ENCODE measurements at places on chromosomes 11 and 22.
A peak's percentile ranks its signal among the peaks of the same experiment; 100 is the strongest.

GRCh38 chr11:4654635-4655369, 11.0 kb downstream of the OR51E1 start:
- no peak for DNase-seq

DNA sequence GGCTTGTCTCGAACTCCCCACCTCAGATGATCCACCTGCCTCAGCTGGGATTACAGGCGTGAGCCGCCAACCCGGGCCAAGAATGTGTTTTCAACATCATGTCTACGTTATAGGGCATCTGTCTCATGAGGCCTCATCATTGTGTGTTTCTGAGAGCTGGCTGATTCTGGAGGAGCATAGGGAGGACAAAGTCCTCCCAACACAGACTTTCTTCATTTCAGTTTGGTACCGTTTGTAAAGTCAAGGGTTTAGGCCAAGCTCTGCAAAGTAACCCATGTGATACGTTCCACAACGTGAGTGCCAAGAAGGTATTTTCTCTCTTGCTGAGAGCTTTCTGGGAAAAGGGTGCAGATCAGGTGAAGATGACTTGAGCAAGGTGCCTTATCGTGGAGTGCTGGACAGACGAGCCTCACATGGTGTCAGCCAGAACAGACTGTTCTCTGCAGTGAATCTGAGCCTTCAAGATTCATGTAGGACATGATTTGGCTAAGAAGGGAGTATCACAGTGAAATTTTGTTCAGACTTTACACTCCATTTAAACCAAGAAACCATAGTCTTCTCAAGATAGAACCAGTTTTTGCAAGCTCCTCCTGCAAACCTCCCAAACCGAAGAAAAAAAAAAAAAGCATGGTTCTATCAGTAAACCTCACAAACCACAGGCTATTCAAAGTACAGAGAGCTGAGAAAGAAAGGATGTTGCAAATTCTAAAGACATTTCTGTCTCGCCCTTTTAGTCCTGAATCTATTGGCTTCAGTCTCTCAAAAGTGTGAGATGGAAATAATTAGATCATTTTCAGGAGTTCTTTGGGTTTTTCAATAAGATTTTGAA, 71.7 kb downstream of the DBX1 start:
- no peak for DNase-seq

GRCh38 chr22:20182365-20182764, 31.5 kb upstream of the CCDC188 start:
- no peak for DNase-seq

DNA sequence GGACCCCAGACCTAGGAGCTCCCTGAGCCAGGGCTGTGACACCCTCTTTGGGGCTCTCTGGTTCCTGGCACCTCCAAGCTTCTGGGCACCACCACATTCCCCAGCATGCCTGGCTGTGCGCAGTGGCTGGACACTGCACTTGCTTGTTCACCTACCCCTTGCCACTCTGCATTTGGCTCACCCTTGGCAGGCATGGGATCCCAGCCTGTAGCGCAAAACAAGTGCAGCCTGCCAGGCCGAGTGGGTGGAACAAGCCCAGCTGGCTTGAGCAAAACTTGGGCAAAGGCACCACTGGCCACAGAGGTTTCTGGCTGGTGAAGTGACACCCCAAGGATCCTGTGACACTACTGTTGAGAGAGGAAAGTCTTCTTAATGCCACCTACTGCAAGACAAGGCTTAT, 57.3 kb downstream of the CCDC34 start:
- no peak for DNase-seq

DNA sequence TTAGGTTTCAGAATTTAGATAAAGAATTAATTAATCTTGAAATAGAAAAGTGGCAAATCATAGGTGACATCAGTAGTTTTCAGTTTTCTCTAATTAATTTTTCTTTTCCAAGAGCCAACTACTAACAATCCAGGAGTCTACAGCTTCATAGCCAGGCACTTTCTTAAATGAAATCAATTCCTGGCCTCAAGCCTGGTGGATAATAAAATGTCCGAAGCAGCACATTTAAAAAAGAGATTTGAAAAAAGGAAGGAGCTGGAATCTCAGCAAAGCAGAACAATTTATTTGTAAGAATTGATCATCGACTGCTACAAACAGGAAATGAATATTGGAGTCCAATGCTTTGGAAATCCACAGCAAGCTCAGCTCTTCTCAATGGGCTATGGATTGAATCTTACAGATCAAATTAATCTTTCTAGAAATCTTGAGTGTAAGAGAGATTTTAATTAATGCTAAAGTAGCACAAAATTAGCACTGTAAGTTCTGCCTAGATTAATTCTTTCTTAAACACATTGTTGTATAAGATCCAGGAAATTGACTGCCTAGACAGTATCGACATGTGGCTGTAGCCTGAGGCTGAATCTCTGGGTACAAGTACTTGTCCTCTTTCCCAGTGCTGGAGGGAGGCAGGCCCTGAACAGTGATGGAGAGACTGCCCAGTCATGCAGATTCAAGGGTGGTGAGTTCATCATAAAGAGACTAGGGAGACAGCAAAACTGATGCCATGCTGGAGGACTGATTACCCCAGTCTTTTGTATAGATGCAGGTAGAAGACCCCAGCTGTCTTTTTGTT, 167.8 kb upstream of the POU2AF2 start:
- no peak for DNase-seq

DNA sequence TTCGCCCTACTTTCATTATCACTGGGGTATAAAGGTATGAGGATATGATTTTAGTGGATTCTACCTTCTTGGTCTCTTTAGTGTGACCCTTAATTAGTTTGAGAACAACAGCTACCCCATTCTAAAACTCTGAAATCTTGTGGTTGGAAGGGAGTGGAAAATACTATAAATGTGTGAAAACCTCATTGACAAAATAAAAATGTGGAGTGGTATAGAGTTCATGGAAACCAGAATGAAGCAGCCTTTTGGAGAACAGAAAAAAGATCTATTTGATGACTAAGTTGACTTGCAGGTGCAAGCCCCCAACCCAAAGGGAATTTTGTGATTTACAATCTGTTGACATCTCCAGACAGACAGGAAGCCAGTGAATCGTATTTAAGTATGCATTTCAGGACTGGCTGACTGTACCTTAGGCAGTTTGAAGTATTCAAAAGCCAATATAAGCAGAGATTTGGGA, 75.8 kb downstream of the GAS2 start:
- no peak for DNase-seq

DNA sequence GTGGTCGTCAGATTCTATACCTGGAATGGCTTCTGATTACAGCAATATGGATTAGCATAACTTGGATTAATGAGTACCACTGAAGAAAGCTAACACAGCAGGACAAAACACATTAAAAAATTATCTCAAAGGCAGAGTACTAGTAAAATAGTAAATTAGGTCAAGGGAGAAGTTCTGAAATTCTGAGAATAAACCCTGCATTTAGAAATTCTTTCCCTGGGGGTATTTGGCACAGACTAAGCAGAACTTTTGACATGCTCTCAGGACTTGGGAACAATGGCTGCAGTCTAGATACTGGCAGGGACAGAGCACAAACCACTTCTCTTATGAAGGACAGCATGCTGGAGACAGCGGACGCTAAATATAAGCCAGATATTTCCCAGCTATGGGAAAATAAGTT, 85.6 kb upstream of the GRIA4 start:
- no peak for DNase-seq

DNA sequence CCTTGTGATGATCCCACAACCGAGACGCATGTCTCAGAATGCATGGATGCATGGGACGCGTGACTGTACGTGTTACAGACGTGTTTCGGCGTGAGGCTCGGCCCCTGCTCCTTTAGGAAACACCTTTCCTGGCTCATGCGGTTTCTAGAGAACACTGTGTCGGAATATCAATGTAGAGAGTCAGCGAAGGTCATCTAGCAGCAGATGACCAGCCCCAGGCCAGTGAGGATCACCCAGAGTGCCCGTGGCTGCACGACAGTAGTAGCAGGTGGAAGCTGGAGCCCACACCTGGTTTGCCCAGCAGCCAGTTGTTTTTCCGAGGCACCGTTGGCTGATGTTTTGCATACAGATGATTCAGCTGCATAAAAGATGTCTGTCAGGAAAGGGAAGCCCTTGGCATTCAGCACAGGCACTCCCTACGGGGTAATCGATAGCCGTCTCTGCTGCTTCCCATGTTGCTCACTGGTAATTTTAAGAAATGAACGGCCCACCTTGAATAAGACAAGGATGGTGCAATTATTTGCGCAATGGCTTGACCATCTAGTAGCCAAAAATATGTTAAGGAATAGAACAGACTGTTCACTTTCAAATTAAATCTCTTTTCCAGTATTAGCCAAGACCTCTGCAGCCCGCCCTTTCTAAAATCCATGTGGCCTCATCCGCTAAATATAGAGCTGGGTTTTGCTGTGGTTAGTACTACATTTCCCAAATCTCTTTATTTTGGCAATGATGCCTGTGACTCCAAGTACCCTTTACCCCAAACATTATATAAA, 1.1 kb upstream of the CLTCL1 start:
- DNase-seq = no peak

- DNase-seq = no peak
These were observed 301.3 kb upstream of the TENM4 start for GRCh38 chr11:79742176-79742575.

- no peak for DNase-seq
These were observed 878.6 kb upstream of the CCDC90B start for GRCh38 chr11:84164728-84165127.

GRCh38 chr11:102414559-102414958, 38.0 kb downstream of the TMEM123 start:
- DNase-seq = no peak

- no peak for DNase-seq
These were observed 19.5 kb downstream of the TSKU start for GRCh38 chr11:76802621-76803020.

DNA sequence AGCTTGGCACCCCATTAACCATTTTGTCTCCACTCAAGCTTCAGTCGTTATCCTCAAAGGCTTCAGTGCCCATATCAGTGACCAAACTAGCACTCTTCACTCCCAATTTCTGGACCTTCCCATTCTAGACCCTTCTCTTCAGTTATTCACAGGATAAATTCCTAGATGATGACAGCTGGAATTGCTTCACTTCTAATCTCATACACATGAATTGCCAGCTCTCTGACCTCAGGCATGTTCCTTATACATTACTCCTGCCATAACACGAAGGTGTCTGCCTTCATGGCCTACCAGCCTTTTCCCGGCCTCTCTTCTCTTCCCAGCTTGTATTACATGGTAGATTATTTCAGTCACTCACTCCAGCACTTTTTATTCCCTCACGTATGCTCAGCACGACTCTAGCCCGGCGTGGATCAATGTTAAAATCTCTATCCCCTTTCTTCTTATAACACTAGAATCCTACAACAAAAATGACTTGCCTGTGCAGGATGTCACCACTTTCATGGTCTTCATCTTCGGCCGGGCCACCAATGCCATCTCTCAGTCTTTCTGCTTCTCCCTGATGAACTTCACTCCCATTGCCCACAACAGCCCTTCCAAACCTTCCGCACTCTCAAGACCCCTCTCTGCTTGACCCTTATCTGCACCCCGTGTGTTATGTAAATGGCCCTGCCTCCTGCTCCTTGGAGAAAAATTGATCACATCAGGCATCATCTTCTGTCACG, 36.9 kb downstream of the EIF3F start:
- DNase-seq = no peak

DNA sequence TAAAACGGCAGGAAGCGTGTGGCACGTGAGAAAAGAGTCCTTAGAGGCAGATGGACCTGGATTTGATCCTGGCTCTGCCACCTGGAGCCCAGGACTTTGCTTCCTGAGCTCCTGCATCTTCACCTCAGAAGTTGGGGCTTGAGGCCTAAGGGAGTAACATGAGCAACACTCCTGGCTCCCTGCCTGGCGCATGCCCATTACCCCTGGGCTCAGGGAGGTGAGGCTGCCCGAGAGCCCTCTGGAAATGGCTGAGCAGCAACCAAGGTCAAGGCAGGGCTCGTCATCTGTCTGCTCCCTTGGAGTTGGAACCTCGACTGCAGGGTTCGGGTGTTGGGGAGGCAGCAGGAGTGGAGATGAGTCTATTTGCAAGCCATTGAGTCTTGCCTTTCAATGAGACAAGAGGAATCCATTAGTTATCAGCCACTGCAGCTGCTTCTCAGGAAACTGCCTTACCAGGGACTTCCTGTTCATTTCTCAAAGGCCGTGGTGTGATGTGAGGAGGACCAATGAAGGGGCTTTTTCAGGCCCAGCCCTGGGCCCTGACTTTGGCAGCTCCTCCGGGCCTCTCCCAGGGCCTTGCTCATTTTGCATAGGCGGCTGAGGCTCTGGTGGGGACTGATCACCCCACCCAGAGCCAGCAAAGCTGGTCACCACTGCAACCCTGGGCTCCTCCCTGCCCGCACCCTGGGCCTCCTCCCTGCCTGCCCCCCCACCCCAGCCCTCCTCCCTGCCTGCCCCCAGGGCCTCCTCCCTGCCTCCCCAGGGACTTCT, 6.4 kb downstream of the FADS2 start:
- no peak for DNase-seq

- DNase-seq = peak; percentile 5
These were observed 2.8 kb upstream of the OR51M1 start for GRCh38 chr11:5380740-5381342.

GRCh38 chr11:128467041-128467440, 120.3 kb downstream of the ETS1 start:
- no peak for DNase-seq

DNA sequence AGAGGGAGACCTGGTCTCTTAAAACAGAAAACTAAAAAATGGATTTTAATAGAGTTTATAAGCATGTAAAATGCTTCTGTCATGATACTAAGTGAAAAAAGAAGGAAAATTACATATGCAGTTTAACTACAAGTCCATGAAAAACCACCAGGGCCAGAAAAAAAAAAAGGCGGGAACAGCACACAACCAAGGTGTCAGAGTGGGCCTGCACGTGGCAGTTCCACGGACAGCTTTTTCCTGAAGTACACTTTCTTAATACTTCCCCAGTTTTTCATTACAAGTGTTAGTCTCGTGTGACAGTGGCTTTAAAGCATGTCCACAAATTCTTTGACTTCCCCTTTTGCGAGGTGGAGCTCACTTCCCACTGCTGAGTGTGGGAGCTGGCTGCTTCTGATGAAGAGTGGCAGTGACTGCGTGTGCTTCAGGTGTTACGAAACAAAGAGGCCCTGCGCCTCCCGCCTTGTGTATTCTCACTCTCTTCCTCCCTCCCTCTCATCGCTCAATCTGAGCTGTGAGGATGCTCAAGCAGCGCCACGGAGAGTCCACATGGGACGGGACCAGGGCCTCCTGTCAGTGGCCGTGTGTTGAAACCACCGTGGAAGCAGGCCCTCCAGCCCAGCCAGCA, 16.4 kb downstream of the PPM1F start:
- DNase-seq = no peak

DNA sequence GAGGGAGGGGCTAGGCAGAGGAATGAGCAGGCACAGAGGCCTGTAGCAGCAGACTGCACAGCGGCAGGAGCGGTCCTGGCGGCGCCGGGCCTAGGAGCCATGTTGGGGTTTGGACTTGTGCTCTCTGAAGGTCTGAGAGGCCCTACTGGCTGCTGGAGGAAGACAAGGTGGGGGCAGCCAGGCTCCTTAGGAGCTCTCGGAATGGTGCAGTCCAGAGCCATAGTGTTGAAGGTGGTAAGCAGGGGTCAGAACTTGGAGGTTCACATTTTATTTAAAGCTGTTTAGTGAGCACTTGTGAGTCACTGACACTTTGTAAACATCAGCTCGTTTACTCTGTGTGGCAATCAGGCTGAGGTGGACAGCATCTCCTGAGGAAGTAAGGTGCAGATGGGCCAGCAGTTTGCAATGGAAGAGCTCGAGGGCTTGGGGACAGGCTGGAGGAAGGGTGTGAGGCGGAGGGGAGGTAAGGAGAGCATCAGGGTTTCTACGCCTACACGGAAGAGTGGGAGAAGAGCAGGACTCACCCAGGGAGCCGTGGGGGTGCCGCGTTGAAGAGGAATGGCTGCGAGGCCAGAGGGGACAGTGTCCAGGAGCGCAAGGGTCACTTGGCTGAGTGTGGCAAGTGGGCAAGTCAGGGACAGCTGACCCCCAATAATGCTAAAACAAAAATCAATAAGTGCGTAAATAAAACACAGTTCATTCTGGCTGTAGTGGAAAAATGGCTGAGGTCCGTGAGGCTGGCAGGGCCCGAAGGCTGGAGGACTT, 10.0 kb upstream of the TMEM191C start:
- no peak for DNase-seq

All from NCI-H187 (cell line).